ENCODE measurements at places on chromosomes 3 and 15.

DNA sequence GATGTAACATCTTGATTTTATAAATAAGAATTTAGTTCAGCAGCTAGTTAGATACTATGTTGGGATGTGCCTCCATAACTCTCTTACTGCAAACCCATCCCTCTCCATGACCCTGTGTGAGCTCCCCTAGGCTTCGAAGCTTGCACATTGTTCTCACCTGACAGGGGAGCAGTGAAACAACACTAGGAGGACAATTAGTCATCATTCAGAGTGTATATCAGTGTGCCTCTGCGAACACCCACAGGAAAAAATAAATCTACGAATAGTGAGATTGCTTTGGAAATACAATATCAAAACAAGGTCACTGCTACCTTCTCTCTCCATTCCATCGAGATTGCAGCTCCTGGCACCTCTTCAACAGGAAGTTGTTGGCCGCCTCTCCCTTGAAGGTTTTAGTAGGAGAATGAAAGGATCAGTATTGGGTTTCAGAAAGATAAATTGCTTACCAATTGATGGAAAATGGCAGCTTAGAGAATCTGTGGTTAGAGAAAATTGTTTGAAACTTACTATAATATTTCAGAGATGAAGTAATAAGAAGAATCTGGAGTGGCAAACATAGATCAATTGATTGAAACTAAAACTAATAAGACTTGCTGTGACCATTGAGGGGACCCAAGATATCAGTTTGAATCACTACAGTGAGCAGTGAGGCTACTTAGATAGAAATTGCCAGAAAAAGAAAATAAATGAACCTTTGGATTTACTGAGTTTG, 103.2 kb downstream of the CHL1 start:
- no peak for DNase-seq

DNA sequence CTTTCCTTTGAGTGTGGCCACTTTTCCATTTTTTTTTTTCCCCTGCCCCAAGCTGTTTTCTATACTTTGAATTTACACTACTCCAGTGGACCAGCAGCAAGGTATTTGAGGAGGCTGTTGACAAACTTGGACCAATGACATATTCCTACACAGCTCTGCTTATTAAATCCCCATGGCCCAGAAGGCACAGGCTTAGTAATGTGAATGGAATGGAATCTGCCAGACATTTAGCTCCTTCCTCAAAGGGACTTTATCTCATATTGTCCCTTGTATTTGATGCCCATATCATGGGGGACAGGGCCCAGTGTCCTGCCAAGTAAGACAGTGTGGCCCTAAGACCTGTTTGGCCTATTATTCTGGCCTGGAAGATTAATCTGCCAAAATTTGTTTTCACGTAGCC, 107.5 kb downstream of the CHCHD6 start:
- no peak for DNase-seq

- DNase-seq = no peak
These were observed 282.5 kb downstream of the RPLP1 start for GRCh38 chr15:69735121-69735520.

- no peak for DNase-seq
These were observed 5.9 kb upstream of the ABHD10 start for GRCh38 chr3:111972891-111973290.

GRCh38 chr15:54017959-54018358, 39.7 kb downstream of the UNC13C start:
- DNase-seq = no peak

- DNase-seq = no peak
These were observed 339.1 kb downstream of the FHIT start for GRCh38 chr3:60912142-60912541.

- no peak for DNase-seq
These were observed 7.0 kb downstream of the CRYGS start for GRCh38 chr3:186536883-186537844.

GRCh38 chr3:86695752-86696151, 295.2 kb downstream of the VGLL3 start:
- DNase-seq = no peak

DNA sequence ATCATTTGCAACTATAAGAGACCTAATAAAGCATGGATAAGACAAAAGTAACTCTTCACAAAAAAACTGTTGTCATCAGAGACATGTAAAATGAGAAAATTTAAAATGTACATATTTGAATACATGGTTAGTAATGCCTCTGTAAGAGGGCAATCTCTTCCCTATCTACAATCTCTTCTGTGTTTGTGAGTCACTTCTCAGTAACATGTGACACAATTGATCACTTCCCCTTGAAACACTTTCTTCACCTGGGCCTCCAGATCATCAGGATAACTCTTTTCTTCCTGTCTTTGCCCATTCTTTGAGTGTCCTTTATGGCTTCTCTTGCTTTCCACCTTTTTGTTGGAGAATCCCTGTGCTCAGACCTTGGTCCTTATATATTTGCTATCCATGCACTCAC, 50.4 kb downstream of the TFDP2 start:
- DNase-seq = no peak

DNA sequence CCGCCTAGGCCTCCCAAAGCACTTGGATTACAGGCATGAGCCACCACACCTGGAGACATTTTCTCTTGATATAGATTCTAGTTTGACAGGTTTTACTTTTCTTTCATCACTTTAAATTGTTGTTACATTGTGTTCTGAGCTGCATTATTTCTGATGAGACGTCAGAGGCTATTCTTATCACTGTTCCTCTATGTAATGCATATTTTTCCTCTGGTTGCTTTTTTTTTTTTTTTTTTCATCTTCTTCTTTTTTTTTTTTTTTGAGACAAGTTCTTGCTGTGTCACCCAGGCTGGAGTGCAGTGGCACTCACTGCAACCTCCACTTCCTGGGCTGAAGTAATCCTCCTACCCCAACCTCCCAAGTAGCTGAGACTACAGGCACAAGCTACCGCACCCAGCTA, 41.2 kb downstream of the TRA2B start:
- no peak for DNase-seq

DNA sequence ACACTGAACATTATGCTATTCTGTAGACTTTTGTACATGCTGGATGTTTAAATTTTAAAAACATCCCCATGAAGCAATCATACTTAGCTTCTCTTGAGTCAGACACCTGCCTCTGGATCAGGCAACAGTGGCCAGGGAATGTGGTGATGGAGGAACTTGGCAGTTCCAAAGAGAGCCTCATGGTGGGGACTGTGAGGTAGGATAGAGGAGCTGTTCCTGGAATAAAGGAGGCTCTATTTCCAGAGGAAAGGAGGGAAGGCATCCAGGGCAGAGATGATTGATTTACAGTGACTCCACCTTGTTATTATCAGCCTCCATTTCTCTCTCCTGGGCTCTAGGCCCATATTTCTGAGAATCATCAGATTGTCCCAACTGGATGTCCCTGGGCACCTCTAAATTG, 35.0 kb upstream of the ABHD17C start:
- DNase-seq = no peak

- no peak for DNase-seq
These were observed 70.9 kb downstream of the CHAC1 start for GRCh38 chr15:41024131-41024530.

DNA sequence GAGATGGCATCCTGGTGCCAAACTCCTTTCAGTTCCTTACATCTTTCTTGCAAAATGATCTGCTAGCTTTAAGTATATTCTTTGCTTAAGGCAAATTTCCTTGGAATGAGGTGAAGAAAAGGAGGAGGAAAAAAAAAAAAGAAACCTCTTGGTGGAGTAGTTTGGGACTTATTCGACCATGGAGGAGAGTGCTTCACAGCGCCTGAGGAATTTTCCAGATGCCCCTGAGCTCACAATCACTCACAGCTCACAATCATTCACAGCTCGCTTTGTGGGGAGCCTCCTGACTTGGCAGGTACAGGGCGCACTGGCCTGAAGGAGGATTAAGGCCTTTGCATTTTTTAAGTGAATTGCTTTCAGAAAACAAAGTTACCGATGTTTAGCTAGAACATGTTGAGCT, 53.9 kb downstream of the BOC start:
- no peak for DNase-seq
